ENCODE measurements at places on chromosomes 7 and 10. TPM values are rescaled to one million over a fixed set of nuclear protein-coding genes. Genes with fewer than 3 reads are reported as not detected.
A peak's percentile ranks its signal among the peaks of the same experiment; 100 is the strongest.

ASNS gene
- 28.6 TPM for total RNA-seq

CPED1 gene
- total RNA-seq: 82.0 TPM

DNA sequence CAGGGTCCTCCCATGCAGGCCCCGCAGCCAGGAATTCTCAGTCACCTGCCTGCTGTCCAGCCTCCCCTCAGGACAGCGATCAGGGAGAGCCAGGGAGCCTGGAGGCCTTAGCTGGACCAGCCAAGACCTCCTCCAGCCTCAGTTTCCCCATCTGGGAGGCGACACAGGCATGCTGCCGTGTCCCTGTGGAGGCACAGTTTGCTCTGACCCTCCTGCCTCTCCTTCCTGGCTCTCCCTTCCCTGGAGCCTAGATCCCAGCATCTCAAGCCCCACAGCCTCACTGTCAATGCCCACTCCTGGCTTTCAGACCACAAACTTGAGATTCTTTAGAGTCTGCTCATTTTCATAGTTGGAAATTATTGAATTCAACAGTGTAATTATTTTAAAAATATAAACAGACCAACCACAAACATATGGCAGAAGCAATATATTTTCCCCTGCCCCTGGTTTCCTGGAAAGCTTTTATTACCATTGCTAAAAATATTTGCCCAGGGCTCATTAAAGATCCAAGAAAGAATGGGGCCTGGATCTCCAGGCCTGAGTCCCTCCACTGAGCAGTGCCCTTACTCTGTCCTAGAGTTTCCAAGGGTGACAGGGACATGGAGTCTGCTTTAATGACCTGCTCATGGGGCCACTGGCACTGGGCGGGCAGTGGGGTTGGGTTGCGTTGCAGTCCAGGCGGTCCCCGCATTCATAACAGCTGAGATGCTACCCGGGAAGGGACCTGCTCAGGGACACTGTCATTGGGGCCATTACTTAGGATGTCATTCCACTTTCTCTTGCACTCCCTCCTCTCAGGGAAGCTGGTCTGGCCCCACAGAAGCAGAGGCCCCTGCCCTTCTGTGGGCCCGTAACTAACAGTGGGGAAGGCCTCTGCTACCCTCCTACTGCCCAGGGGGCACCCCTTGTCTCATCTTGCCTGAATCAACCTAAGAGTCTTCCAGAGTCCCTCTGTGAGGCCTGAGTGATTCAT is 81.6 kb upstream of the CHST15 start:
- H3K27me3 ChIP-seq: peaks cover 7% of the 10 kb centered on the region
- no peaks in the 10 kb centered on the region for H3K4me1 ChIP-seq
- no peak overlapping the region for H3K4me3 ChIP-seq
- H3K27ac ChIP-seq: no peak overlapping the region
- DNase-seq: peak; percentile 16
- no peaks in the 10 kb centered on the region for H3K36me3 ChIP-seq

DNA sequence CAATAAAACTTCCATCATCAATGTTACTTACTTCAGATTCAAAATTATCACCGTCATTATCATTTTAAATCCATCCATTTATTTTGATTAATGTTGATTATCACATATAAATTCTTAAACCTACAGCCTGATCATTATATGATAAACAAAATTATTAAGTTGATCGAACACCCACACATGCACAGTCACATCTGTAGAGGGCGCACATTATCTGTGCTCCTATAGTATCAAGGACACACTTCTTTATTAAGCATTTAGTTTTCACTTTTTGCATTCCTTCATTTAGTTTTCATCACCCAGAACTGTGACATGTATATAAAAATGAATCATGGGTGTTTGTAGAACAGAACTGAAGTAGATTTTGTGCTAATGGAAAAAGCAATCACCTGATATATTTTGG is 26.2 kb upstream of the ZNF716 start:
- H3K4me3 ChIP-seq: no peak overlapping the region
- H3K36me3 ChIP-seq: no peaks in the 10 kb centered on the region
- H3K4me1 ChIP-seq: no peaks in the 10 kb centered on the region
- H3K27ac ChIP-seq: no peak overlapping the region
- H3K27me3 ChIP-seq: no peaks in the 10 kb centered on the region
- DNase-seq: no peak

Measured in HFFc6 (cell line).